ENCODE measurements at places on chromosomes 7 and 10. TPM values are rescaled to one million over a fixed set of nuclear protein-coding genes. Genes with fewer than 3 reads are reported as not detected.

- no peak for DNase-seq
Measured at GRCh38 chr10:75910032-75910431, 478.6 kb downstream of the LRMDA start.

DNA sequence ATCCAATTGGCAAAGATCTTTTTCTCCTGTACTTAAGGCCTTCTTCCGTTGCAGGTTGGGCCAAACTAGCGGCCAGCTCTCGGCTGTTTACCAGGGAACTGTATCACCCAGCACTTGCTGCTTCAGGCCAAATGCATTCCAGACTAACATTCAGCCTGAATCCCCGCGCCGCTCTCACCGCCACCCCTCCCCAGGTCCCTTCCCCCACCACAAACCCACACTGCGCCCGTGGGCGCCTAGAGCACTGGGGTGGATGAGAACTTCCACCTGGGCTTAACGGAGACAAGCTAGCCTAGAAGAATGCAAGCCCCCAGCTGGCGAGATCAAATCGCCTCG, 676 bp downstream of the TCAF1 start:
- no peak for DNase-seq

- DNase-seq = no peak
Measured at GRCh38 chr7:73774923-73775322, 4.9 kb upstream of the CLDN3 start.

The SKIDA1 gene
- 1.5 TPM for total RNA-seq

- DNase-seq = no peak
Measured at GRCh38 chr7:12111422-12112405, 99.4 kb upstream of the TMEM106B start.

GRCh38 chr7:4604456-4604940, 77.6 kb upstream of the FOXK1 start:
- no peak for DNase-seq

The FKBP6 gene
- not detected for total RNA-seq

- DNase-seq = no peak
Measured at GRCh38 chr10:71039551-71039950, 151.2 kb upstream of the PCBD1 start.

The PLEKHS1 gene
- total RNA-seq = not detected

GRCh38 chr7:134882481-134882880, 103.0 kb downstream of the CALD1 start:
- no peak for DNase-seq

DNA sequence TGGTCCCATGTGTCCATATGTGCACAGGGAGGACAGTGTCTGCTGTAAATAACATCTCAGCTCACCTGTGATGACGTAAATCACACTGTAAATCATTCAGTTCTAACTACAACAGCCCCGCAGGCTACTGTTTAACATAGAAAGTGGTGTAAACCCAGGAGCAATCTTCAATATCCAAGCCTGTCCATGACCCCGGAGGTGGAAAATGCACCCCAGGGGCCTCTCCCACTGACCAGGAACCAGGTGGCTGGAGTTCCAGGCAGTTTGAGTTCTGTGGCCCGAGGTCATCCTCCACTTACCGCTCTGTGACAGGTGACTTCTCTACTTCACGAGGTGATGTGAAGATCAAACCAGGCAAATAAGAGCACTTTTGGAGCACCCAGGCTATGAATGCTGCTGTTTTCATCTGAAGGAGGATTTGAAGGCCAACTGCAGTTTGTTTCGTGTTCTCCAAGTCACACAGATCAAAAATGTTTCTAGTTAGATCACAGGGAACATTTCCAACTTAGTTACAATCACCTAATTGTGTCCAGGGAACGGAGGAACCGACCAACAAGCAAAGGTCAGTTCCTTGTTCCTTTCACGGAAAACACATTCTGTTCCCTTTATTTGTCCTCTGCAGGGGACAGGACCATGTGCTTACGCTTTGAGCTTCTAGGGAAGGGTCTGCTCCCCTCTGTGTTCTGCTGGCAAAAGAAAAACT, 131.8 kb downstream of the WDR37 start:
- DNase-seq = no peak

Data from kidney epithelial cell (primary cell).